Activated naive CD4-positive, alpha-beta T cell (primary cell): ENCODE measurements at places on chromosomes 5 and 9.
A peak's percentile ranks its signal among the peaks of the same experiment; 100 is the strongest.

DNA sequence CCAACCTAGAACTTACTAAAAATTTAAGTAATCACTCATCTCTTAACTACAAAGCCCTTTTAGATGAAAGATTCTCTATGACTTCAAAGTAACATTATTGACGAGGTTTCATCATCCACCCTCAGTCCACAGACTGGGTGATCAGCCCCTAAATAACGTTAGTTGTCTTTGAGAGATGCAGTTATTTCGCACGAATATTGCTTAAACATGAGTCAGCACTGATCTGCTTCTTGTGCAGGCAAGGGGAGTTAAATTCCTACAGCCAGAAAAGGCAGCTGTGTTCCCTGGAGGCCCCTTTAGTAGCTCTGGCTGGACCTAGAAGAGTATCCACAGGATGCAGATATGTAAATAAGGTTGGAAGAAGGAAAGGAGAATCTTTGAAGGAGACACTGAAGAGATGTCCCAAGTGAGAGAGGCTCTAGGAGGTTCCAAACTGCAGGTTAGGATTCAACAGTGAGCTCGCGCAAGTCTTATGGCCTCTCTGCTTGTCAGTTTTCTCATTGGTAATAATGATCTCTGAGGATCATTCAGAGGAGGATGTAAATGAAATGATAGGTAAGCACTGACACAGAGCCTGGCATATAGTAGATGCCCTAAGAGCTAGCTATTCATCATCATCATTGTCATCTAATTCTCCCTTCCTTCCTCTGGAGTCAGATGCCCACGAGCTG, 122.2 kb upstream of the MAN2A1 start:
- DNase-seq: no peak

- DNase-seq: no peak
These were observed 19.3 kb downstream of the AK8 start for GRCh38 chr9:132858751-132859150.

GRCh38 chr9:93657331-93658111, 81.1 kb downstream of the PHF2 start:
- no peak for DNase-seq

DNA sequence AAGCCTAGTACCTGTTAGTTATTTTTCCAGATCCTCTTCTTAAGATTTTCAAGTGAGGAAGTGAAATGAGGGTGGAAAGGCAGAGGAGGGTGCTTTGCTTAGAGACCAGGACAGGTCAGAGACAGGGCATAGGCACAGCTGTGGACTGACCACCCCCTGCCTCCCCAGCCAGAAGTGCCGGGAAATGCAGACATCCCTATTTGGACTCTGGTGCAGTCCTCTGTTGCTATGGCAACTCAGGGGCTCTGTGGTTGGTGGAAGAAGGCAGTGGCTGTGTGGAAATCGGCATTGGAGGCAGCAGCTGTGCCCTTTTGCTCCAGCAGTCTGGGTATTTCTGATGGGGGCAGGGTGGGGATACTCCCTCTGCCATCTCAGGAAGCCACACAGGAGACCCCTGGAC, 43.3 kb upstream of the NDFIP1 start:
- DNase-seq: no peak

- DNase-seq: no peak
These were observed 127.2 kb downstream of the MRPL36 start for GRCh38 chr5:1672396-1672795.

- DNase-seq: no peak
These were observed 448.9 kb upstream of the ZNF462 start for GRCh38 chr9:106414042-106414441.

DNA sequence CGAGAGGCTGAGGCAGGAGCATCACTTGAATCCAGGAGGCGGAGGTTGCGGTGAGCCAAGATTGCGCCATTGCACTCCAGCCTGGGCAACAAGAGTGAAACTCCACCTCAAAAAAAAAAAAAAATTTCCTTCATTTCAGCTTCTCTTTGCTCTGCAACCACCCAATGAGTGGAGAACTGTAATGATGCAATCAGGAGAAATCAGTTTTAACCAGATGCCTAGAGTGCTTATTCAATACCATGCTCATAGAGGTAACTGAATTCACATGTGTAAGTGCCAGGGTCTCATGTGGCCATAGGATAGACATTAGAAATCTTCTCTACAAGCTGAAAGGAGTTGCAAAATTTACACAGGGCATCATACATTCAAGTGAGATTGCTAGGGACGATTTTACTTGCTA, 70.6 kb downstream of the HMHB1 start:
- DNase-seq: no peak

- no peak for DNase-seq
These were observed 253.4 kb upstream of the ANKH start for GRCh38 chr5:15124871-15125568.

GRCh38 chr9:126722922-126723806, 81.7 kb upstream of the ZBTB43 start:
- DNase-seq: peak; percentile 58

- DNase-seq: no peak
These were observed 415.2 kb downstream of the DNAH5 start for GRCh38 chr5:13529300-13529699.

GRCh38 chr5:157547941-157548512, 27.5 kb downstream of the ADAM19 start:
- DNase-seq: no peak

GRCh38 chr9:116271991-116272390, 118.4 kb downstream of the PAPPA start:
- DNase-seq: no peak

GRCh38 chr5:120450910-120451309, 13.2 kb upstream of the PRR16 start:
- DNase-seq: no peak

DNA sequence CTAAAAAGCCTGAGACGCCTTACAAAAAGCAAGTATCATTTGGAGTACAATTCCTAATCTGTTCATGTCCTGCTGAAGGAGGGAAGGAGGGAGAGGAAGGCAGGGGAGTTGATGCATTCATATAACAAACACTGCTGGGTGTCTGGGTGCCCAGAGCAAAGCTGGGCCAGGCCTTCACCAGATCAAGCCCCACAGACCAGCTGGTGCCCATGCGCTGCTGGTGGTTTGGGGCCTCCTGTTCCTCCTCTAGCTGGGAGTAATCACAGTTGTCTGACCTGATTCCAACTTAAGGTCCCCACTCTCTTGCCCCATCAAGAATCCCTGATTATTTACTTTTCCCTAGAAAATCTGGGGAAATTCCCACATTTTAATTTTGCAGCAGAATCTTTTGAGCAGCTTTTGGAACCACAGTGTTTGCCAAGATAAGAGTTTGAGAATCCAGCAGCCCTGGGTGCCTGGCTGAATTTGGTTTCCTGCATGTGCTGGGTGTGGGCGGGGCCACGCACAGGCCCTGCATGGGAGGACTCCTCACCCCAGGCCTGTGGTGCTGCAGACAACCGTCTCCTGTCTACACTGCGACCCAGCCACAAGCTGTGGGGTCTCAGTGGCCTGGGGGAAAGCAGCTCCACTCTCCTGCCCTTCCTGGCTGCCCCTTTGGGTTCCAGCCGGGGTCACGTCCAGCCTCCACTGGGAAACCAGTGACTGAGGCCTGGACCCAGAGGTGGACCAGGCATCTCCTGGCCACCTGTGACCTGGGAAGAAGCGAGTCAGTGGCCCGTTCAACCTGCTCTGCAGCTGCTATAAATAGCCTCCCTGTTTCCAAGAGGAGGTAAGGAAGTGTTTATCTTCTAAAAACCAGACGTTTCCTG, 47.5 kb downstream of the NEURL1B start:
- DNase-seq: peak; percentile 31

DNA sequence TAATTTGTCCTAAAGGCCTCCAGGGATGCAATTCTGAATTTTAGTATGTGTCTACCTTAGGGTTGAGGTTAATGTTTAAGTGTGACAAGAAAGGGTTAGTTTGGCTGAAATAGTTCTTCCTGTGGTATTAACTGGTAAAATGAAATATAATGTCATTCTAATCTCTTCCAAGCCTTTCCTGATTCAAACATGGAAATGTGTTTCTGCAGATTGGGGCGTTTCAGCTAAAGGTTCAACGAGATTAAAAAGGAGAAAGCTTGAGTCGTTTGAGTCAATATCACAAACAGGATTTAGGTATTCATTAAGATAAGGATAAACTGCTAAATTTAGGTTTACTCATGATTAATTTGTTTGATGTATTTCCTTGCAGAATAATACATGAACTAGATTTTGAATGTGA, 34.4 kb upstream of the ALDOB start:
- no peak for DNase-seq

- no peak for DNase-seq
These were observed 42.9 kb upstream of the APBA1 start for GRCh38 chr9:69715096-69715495.

DNA sequence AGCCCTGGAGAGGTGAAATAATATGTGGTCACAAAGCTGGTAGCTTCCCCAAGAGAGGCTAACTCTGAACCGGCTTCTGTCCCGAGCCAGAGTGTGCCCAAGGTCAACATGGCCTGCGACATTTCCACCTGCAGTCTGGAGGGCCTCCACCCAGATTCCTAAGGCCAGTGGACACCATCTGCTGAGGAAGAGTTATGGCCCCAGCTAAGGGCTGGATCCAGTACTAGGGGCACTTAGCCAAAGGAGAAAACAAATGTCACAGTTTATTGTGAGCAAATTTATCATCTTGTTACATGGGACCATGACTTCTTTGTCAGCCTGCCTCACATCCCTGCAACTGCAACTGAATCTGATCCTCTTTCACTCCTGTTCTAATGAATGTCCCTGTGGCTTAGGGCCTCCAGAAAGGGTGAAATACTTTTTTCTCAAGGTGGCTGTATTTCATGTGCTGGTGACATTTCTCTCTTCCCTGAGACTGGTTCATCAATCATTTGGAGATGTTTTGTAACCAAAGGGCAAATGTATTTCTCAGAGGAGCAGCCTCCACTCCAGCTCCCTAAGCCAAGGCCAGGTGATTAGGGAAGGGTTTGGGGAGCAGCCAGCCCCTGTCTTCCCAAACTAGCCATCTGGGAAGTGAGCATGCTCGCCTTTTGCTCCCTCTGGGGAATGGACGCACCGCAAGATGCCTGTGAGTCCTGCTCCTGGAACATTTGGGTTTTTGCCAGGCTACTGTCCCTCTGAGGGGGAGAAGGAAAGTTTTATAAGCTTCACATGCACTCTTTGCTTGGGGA, 148.3 kb downstream of the CMYA5 start:
- no peak for DNase-seq

- DNase-seq: no peak
These were observed 818.7 kb upstream of the PTPRD start for GRCh38 chr9:11431490-11431889.

DNA sequence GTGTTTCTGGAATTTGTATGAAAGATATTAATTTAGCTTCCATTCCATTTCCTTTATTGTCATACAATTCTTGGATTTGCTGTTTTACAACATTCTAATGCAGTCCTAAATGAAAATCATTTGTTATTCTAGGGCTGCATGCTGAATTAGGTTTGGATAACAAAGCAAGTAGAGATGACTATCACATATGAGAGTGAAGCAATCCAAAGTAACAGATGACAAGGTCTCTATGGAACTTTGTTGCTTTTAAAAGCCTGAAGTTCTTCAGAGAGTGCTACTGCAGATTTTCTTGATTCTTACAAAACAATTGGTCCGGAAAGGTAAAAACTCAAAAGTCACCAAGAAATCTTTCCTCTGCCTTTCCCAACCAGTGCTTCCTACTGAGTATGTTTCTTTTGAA, 56.9 kb upstream of the VCAN start:
- no peak for DNase-seq

- DNase-seq: no peak
These were observed at the start of gene OCLN for GRCh38 chr5:69492391-69492922. OCLN (plus strand) TSS chr5:69492790; CDS start chr5:69504245, 11,455 bp downstream.

DNA sequence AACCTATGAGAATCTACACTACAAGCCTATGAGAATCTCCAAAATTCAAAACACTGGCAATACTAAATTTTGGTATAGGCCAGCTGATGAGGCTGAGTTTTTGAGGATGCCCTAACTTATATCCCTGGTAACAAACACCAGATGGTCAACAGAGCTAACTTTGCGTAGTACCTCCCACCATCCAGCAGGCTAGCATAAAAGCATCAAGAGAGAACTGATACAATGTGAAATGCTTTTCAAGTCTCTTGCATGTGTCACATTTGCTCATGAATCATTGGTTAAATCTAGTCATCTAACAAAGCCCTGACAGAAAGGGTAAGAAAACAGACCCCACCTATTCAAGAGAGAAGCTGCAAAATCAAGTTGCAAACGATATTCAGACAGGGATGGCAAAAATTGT, 1609.7 kb upstream of the CDH9 start:
- DNase-seq: no peak

GRCh38 chr9:123772374-123772773, 157.6 kb downstream of the DENND1A start:
- no peak for DNase-seq

GRCh38 chr9:136782452-136782851, 8.7 kb upstream of the TMEM141 start:
- no peak for DNase-seq

DNA sequence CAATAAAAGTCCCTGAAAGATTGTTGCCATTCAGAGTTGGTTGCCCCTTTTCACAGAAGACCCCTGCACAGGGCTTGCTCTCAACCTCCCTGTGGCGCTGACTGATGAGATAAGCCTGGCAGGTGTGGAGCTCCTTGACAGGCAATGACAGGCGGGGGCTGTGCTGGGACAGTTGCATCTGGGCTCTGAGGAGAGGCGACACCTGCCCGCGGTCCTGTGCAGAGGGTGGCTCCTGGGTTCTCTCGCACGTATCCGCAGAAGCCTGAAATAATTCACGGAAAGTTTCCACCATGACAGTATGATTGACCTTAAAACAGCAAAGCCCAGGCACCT, 19.8 kb upstream of the EXOC3 start:
- no peak for DNase-seq

- DNase-seq: no peak
These were observed 133.7 kb upstream of the PPP1R26 start for GRCh38 chr9:135345775-135346433.

GRCh38 chr5:172412724-172413286, 41.5 kb downstream of the SH3PXD2B start:
- DNase-seq: no peak

- DNase-seq: no peak
These were observed 2.0 kb upstream of the PCDH12 start for GRCh38 chr5:141960018-141960417.

DNA sequence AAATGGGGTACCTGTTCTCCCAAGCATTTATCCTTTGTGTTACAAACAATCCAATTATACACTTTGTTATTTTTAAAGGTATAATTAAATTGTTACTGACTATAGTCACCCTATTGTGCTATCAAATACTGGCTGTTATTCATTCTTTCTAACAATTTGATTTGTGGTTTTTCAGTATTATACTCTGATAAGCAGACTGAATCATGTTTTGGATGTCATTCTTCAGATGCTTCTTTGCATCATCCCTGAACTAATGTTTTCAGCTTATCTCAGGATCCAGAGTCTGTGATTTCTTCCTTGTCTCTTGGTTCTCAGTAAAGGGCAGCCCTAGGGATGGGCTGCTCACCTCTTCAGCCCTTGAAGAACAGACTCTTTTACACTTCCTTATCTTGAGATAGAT, 177.8 kb upstream of the SGCD start:
- no peak for DNase-seq

- DNase-seq: no peak
These were observed 19.9 kb downstream of the MED10 start for GRCh38 chr5:6358434-6358820.
